ENCODE measurements at places on chromosomes 2 and 18.

GRCh38 chr2:54579682-54580620 is 123.8 kb downstream of the SPTBN1 start:
- DNase-seq = no peak

DNA sequence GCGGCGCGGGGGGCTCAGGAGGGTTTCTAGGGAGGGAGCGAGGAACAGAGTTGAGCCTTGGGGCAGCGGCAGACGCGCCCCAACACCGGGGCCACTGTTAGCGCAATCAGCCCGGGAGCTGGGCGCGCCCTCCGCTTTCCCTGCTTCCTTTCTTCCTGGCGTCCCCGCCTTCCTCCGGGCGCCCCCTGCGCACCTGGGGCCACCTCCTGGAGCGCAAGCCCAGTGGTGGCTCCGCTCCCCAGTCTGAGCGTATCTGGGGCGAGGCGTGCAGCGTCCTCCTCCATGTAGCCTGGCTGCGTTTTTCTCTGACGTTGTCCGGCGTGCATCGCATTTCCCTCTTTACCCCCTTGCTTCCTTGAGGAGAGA is 5.2 kb downstream of the PROC start:
- DNase-seq = no peak

- DNase-seq = no peak
Measured at GRCh38 chr2:27884601-27885000, 5.6 kb downstream of the RBKS start.

DNA sequence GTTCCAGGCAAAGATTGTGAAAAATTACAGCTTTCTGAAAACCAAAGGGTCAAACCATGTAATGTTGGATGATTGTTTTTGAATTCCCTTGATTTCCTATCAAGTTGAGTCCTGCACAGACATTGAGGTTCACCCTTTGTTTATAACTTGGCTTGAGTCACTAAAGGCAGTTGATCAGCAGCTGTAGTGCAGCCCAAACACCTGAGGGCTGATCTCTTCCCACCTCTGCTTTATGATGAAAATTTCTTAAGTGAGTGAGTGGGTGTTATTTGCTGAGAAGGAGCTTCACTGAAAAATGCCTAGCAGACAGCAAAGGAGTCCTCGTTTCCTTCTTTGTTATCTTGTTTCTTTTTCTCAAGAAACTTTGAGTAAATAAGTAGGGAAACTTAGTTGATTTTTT is 31.9 kb upstream of the BMPR2 start:
- DNase-seq = no peak

DNA sequence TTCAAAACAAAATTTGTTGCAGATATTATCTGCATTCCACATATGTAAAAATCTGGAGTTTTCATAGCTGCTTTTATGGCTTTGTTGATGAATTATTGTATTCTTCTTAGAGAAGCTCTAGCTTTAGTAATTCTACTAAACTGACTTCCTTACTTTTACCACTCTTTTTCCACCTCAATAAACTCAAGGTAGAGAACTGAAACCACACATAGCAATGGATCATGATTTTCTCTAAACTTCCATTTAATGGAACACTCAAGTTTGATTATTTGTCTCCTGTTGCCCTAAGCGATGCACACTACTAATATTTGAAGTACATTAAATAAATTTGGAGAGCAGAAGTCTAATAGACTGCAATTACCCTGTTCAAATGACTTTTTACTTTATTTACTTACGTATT is 192.0 kb downstream of the NBAS start:
- DNase-seq = no peak

- no peak for DNase-seq
Measured at GRCh38 chr18:29879763-29880162, 1162.8 kb downstream of the DSC3 start.

- DNase-seq = no peak
Measured at GRCh38 chr18:3998698-3999333, 456.3 kb downstream of the DLGAP1 start.

- DNase-seq = no peak
Measured at GRCh38 chr2:19187323-19188020, 171.0 kb downstream of the OSR1 start.

DNA sequence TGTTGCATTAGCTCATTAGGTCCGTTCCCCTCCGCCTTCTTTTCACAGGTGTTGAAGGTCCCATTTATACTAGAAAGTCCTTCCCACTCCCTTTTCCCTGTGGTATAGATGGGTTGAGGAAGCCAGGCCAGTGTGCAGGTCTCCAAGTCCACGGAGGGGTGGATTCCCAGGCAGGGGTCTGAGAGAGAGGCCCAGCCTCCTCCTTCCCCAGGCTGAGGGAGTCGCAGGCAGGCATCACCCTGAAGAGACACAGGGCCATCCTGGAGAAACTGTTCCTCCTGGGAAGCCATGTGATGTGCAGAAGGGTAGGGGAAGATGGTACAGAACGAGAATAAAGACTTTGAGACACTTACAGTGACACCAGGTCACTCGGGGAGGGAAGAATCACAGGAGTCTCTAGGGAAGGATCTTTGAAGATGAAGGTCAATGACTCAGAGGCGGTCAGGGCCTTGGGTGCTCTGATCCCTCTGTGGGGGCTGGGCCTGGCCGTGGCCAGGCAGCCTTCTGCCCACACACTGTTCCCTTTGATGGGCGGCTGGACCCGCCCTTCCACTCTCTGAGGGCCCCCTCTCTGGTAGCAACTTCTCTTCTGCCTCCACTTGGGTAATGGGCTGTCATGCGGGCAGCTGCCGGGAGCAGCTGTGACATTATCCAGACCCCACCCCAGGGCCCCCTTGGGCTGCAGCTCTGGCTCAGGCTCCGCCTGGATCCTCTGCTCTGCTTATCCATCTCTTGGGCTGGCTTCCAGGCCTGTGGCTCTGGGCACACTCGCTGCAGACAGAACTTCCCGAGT is 45.1 kb downstream of the RHOB start:
- no peak for DNase-seq

DNA sequence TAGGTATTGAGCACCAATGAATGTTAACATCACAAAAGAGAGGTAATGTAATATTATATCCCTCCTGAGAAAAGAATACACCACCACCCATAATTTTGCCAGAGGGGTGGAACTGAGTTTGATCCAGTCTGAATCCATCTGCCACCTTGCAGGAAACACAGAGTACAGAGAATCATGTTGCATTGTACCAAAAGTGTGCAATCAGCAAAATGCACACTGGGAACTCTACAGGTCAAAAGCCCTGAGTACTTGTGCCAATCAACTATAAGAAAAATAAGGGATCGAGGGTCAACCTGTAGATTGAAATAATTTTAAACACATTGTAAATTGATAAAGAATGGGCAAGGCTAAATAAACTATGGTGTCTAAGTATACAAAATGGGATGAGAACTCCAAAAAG is 141.5 kb downstream of the KCNH7 start:
- DNase-seq = no peak

DNA sequence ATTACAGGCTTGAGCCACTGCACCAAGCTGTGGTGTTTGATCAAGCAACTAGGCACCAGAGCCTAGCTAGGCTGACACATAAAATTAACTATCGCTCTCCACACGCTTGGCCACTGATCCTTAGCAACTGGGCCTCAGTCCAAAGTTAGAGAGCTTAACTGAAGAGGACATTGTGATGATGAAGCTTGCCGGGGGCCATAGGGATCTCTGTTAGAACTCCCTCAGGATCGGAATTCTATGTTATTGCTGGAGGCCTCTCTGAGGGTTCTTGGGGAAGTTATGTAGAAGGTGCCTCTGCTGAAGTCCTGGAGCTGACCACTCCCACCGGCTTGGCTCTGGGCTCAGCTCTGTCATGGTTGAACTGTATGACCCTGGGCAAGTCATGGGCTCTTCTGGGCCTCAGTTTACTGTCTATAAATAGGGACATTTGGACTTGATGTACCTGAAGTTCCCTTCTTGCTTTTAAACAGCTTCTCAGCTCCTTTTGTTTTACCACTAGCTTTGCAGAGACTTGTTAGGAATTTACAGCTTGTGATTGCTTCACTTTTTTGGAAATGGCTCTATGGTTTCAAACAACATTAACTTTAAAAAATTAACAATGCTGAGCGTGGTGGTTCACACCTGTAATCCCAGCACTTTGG is 44.1 kb downstream of the GATA6 start:
- DNase-seq = no peak

DNA sequence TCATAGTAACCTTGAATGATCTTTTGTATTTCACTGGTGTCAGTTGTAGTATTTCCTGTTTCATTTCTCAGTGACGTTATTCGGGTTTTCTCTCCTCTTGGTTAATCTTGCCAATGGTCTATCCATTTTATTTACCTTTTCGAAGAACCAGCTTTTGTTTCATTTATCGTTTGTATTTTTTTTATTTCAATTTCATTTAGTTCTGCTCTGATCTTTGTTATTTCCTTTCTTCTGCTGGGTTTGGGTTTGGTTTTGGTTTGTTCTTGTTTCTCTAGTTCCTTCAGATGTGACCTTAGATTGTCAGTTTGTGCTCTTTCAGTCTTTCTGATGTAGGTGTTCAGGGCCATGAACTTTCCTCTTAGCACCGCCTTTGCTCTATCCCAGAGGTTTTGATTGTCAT is 36.7 kb downstream of the SP140 start:
- no peak for DNase-seq

DNA sequence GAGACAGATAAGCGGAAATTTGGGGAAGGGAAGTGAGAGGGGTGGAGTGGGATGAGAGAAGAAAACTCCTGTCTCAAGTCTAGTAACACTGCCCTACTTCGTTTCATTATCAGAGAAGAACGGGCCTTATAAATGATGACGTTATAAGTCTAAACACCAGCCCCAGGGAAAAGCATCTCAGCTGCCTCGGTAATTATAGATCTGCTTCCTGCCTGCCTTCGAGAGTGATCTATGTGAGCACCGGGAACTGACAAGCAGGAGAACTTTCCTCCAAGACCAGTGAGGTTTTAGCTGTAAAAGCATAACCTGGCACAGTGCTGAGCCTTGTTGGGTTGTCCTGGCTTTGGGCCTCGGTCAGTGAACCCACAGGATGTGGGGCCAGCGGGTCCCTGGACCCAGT is 227.9 kb upstream of the SIX2 start:
- no peak for DNase-seq

DNA sequence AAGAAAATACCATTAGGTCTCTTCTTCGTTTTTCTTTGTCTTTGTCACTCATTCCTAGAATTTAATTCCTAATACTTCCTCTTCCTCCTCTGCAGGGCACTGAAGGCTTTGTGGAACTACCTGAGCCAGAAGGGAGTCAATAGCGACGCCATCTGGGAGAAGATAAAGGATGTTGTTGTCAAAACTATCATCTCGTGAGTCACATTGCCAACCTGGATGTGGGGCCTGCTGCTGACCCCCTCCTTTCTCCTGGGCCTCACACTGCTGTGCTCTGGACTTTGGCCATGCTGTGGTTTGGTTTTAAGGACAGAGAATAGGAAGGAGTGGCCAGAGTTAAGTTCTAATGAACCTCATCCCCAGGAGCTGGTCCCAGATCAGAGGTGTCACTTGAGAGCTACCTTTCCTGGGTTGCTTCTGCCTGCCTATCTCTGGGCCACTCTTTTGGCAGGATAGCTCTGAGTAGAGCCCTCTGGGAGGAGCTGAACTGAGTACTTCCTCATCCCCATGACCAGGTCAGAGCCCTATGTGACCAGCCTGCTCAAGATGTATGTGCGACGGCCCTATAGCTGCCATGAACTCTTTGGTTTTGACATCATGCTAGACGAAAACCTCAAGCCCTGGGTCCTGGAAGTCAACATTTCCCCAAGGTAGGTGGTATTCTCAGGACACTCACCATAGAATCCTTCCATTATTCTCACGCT is 33.1 kb upstream of the CYP27A1 start:
- no peak for DNase-seq

GRCh38 chr2:187215532-187216240 is 232.4 kb downstream of the CALCRL start:
- DNase-seq = no peak

DNA sequence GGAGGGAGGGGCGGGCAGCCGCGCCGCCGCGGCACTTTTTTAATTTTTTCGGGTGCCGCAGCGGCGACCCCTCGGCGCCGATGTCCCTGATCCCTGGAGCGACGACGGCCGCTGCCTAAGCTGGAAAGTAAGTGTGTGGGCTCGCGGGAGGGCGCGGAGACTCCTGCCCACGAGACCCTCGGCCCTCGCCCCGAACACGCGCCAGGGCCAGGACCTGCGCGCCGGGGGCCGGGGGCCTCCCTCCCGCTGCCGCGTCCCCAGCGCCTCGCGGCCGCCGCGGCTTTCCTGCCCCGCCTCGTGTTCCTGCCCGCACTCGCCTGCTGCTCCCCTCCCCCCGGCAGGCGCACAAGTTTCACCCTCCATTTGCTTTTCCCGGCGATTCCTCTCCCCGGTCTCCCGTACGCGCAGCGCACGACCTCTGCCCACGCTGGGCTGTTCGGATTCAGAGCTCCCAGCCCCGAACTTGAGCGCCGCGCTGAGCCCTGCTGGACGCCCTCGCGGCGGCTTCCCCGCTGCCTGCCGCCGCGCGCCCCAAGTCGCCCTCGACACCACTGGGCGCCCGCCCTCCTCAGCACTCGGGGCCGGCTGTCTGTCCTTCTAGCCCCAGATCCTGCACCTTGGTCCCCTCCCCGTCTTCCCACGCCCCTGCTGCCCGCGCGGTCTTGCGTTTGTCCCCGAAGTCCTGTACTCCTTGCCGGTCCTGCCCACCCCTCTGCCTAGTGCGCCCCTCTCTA is 507 bp downstream of the PKP4 start:
- DNase-seq = no peak

DNA sequence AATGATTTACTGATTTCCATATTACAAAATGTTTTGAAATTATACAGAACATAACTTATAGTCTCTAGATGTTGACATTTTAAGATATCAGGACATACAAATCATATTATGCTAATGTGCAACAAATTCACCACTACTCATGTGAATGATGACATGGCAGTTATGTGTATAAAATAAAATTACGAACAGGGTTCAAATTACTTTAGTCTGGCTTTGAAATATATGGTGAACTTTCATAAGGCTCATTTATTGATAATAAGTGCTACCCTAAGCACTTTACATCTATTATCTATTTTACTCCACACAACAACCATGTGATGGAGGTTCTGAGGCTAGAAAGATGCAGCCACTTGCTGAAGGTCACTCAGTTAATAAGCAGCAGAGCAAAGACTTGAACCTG is 62.8 kb downstream of the PDE11A start:
- no peak for DNase-seq

- no peak for DNase-seq
Measured at GRCh38 chr2:3261511-3261910, 116.1 kb downstream of the EIPR1 start.

GRCh38 chr2:75431276-75431675 is 129.5 kb downstream of the EVA1A start:
- DNase-seq = no peak

DNA sequence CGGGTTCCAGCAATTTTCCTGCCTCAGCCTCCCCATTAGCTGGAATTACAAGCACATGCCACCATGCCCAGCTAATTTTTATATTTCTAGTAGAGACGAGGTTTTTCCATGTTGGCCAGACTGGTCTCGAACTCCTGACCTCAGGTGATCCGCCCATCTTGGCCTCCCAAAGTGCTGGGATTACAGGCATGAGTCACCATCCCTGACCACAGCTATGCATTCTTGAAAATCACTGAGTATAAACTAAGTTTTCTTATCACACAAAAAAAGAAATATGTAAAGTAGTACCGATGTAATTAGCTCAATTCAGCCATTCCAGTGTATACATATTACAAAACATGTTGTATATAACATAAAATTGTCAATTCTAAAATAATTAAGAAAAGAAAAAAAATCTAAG is 232.7 kb downstream of the MBD2 start:
- DNase-seq = no peak
